ENCODE measurements at places on chromosomes 1 and 21.

- DNase-seq: no peak
Observed at GRCh38 chr1:12607263-12607662, 10.7 kb downstream of the DHRS3 start.

DNA sequence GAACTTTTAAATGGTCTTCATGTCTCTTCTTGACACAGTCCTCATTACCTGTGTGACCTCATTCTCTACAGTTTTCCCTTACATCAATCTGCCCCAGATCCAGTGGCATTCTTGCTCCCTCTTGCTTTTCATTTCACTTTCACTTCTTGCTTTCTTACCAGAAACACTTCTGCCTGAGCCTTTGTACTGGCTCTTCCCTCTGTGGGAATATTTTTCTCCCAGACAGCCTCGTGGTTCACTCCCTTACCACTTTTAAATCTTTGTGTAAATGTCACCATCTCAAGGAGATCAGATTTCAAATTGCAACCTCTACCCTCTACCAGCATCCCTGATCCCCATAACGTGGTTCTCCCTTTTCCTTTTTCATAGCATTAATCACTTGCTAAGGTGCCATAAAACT lies 73.2 kb downstream of the DISC1 start:
- no peak for DNase-seq

DNA sequence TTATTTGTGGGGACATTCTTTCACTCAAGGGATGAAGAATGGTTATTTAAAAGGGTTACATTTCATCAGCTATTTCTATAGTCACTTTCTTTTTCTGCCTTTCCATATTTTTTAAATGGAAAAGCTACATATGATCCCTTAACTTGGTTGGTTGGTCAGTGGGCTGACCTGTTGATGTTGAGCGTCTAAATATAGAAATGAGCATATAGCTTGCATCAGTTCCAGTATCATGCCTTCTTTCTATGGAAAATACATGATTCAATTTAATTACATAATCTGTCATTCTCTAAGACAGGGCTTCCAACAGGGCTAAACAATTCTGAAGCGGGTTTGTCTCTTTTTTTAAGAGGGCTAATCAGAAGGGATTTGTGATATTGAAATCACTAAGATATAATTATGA lies 40.6 kb downstream of the TYW3 start:
- no peak for DNase-seq

GRCh38 chr1:168480997-168481396 lies 62.8 kb downstream of the XCL2 start:
- DNase-seq: no peak

DNA sequence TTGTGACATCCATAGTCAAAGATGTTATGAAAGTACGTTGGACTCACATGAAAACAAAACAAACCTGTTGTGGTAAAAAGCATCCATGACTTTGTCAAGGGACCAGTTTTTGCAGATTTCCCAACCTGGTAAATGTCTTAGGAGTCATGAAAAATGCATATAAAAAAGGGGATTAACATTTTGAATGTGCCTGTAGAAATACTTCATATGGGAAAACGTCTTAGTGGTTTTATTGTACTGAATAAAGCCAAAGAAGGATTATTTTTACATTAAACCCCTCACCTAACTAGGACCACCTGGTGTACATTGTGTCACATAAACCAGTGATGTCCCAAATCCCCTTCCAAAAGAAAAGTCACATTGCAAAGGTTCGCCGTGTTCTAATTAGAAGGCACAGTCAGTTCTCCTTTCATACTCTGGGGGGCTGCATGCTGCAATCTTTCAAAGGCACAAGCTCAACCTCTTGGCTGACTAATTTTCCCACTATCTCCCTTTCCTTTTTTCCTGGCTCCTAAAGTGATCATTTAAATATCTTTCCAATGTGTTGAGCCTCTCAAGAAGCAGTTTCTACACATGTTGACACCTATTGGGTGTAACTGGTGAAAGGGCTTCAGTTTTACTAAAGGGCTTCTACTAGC lies 119.8 kb upstream of the SPAG17 start:
- no peak for DNase-seq

DNA sequence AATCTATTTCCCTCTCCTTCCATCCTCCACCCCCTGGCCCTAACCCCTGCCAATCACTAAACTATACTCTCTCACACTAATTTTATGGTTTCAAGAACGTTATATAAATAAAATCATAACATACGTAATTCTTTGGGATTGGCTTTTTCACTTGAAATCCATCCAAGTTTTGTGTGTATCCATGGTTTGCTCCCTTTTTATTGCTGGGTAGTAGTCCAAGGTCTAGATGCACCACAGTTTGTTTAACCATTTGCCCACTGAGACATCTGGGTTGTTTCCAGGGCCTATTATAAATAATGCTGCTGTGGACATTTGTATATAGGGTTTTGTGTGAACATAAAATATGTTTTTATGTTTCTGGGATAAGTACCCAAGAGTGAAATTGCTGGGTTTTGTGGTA lies 61.4 kb downstream of the TEX35 start:
- no peak for DNase-seq

DNA sequence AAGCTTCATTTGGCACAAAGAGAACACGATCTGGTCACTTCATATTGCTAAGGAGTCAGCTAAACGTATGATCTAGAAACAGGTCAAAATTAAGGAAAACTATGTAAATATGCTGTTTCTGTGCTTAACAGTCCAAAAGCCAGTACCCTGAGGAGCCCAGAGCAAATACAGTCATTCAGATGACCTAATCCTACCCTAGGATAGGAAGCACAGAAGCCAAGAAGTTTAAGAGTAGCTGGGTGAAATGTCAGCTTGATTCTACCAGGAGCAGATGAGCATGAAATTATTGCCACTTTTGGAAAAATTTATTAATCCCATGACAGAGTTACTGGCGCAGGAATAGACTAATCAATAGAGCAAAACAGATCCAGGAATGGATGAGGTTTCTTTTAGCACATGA lies 18.3 kb downstream of the SORT1 start:
- no peak for DNase-seq

GRCh38 chr1:92739669-92740524 lies 45.0 kb downstream of the EVI5 start:
- peak; percentile 8 for DNase-seq

DNA sequence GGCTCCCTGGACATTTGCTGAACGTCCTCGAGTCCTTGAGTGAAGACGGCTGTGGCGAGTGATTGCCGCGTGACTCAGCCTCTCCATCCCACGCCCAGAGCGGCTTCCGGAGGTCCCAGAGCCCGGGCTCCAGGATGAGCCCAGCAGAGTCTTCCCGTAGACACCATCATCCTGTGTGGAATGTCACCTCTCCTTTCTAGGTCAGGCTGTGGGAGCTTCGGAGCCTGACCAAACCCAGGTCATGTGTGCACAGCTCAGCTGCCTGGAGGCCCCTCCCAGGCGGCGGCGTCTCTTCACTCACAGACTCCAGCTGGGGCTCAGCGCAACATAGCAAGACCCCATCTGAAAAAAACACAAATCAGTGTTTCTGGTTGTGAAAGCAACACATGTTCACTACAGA lies 38.2 kb downstream of the PRKCZ start:
- DNase-seq: no peak

DNA sequence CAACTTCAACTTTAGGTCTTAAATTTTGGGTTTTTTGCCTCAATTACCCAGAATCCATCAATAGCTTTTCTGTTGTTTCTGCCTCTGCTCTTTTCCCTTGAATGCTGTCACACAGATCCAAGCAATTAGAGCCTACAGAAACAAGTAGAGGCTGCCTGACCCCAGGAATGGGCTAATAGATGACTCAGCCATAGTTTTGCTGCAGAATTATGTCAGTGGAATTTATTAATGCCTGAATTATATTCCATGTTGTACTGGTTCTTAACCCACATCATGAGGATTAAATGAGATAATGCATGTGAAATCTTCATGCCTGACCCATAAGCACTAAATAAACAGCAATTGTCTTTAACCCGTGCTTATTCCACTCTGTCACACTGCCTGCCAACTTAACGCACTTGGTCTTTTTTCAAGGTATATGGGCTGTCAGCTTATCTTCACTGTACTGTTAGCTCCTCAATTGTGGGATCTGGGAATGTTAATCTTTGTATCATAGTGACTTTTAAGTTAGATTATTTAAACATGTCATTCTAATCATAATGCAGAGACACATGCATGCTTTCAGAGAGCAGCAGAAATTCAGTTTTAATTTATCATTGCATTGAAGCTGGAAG lies 213.3 kb downstream of the ROR1 start:
- no peak for DNase-seq

DNA sequence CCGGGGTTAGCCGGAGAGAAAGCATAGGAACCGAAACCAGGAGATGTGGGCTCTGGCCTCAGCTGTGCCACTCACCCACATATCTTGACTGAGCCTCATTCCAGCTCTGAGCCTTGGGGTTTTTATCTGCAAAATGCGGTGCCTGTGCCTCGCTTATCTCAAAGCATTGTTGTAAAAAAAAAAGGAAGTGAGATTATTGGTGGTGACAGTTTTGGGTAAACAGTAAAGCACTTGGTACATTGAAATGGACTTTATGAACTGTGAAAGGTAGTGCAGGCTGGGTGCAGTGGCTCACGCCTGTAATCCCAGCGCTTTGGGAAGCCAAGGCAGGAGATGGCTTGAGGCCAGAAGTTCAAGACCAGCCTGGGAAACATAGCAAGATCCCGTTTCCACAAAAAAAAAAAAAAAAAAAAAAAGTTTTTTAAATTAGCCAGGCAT lies 3.8 kb downstream of the PTAFR start:
- DNase-seq: peak; percentile 49

- DNase-seq: no peak
Observed at GRCh38 chr1:89837036-89837481, 16.2 kb downstream of the LRRC8D start.

GRCh38 chr1:55679971-55680370 lies 464.8 kb upstream of the USP24 start:
- DNase-seq: no peak

- no peak for DNase-seq
Observed at GRCh38 chr1:34398241-34398915, 221.7 kb downstream of the C1orf94 start.

DNA sequence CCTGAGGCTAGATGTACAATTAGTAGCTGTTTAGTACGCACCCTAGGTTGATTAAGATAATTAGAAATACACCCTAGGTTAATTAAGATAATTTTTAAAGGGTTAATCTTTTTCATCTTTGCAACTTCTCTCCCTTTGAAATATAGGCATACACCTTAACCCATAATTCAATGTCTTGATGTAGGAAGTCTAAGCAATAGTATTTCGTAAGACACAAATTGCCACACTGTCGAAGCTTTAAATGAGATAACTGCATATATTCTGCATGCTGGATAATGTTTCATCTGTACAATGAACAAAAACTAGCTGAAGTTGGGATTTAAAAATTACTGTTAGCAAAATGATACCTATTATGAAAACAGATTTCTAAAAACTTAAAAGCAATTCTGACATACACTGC lies 122.9 kb downstream of the EVI5 start:
- no peak for DNase-seq

GRCh38 chr1:113191579-113192076 lies 118.6 kb downstream of the LRIG2 start:
- no peak for DNase-seq

DNA sequence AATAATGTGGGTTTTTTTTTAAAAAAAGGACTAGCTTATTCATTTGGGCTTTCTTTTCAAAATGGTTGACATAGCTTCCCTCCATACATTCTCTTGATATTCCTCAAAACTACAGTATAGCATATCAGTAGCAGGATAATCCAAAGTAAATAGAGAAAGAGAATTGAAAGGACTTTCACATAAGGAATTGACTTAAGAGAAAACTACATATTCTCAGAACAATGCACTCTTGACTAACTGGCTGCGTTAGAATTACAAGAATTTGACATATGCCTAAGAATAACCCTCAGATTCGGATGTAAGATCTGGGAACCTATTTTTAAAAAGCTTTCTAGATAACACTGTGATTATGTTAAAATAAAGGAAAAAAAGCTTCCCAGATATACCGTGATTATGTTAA lies 3.1 kb downstream of the PRKAB2 start:
- DNase-seq: no peak

DNA sequence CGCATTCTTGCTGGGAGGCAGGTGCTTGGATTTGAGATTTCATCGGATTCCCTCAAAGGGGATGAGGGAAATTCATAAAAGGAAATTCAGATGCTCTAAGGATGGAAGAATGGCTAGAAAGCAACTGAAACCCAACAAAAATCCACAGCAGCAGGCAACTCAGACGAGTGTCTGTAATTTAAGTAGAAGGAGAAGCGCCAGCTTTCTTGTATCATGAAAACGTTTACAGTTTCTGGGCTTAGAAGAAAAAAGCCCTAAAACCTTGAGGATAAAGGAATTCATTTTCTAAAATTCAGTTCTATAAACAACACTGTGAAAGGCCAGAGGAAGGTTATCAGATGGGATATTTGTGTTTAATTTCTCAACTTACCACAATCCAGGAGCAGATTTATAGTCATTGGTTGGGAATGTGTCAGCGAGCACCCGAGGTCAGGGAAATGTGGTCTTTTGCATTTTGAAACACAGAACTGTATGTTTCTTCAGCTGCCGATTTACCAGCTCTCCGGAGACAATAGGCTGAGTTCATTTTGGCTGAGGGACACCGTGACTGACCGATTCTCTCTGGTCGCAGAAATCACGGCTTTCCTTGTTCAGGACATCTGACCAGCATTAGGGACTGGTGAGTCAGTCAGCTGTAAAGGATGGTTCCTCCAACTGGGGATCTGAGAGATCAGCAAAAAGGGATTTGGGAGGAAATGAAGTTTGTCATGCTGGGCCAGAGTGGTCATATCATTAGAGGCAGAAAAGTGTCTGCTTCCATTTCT lies 111.6 kb upstream of the ERRFI1 start:
- no peak for DNase-seq

DNA sequence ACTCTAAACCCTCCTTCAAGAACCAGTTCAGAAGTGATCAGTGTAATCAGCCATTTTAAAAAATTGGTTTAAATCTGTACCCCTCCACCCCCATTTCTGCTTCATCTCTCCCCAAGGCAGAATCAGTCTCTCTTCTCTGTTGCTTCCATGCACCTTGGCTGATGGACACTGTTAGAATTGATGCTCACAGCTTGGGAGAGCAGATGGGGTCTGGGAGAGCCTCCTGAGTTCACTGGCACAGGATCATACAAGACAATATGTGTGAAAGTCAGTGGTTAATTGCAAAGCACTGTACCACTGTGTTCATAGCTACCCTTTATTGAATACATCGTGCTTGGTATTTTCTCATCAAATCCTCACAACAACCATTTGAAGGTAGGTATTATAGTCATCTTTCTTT lies 140.9 kb downstream of the ROR1 start:
- no peak for DNase-seq

GRCh38 chr1:6954591-6954990 lies 169.3 kb downstream of the CAMTA1 start:
- no peak for DNase-seq
